ENCODE measurements at places on chromosomes 1 and 21. TPM values are rescaled to one million over a fixed set of nuclear protein-coding genes. Genes with fewer than 3 reads are reported as not detected.

SEC16B gene
- total RNA-seq: 2.0 TPM

PLEKHM2 gene
- total RNA-seq: 62.7 TPM

TRAF3IP3 gene
- total RNA-seq: not detected

LMX1A gene
- not detected for total RNA-seq

RNU5D-1 gene
- total RNA-seq: not detected

C1orf87 gene
- not detected for total RNA-seq

ADGRB2 gene
- total RNA-seq: 14.0 TPM

IL22RA1 gene
- under 0.01 TPM for total RNA-seq

TDRD5 gene
- not detected for total RNA-seq

BARHL2 gene
- total RNA-seq: not detected

GSTM3 gene
- 126 TPM for total RNA-seq

OVAAL gene
- total RNA-seq: not detected

FNDC10 gene
- 3.5 TPM for total RNA-seq

MATN1 gene
- under 0.01 TPM for total RNA-seq

CDK18 gene
- total RNA-seq: 0.22 TPM

C1orf56 gene
- total RNA-seq: 2.9 TPM

AMY1C gene
- total RNA-seq: not detected

SLAMF6 gene
- total RNA-seq: not detected

FAM229A gene
- 1.8 TPM for total RNA-seq

GRHL3 gene
- not detected for total RNA-seq

S100A3 gene
- total RNA-seq: 2.4 TPM

NOTCH2 gene
- total RNA-seq: 214 TPM

OR2G6 gene
- total RNA-seq: under 0.01 TPM

MYCL gene
- 0.44 TPM for total RNA-seq

OR2L2 gene
- total RNA-seq: not detected

TFAP2E gene
- not detected for total RNA-seq

NEK2 gene
- total RNA-seq: 36.2 TPM

OLFM3 gene
- not detected for total RNA-seq

F13B gene
- total RNA-seq: not detected

VCAM1 gene
- total RNA-seq: 113 TPM

RTCA gene
- total RNA-seq: 49.7 TPM

DYNLT5 gene
- total RNA-seq: not detected

HTR6 gene
- not detected for total RNA-seq

ESPN gene
- not detected for total RNA-seq

IL19 gene
- total RNA-seq: 1.8 TPM

CELA3A gene
- total RNA-seq: not detected

LCE1D gene
- not detected for total RNA-seq

KCNA2 gene
- total RNA-seq: under 0.01 TPM

ZMYND12 gene
- 0.14 TPM for total RNA-seq

LGALS8 gene
- total RNA-seq: 60.0 TPM

ITGB2 gene
- 0.14 TPM for total RNA-seq

All from placental pericyte (primary cell).